Activated CD4-positive, alpha-beta T cell treated with anti-CD3 and anti-CD28 coated beads, Interleukin-2, amount 50 U/mL, for 24 hours (primary cell): ENCODE measurements at places on chromosomes 7 and 10.
A peak's percentile ranks its signal among the peaks of the same experiment; 100 is the strongest.

DNA sequence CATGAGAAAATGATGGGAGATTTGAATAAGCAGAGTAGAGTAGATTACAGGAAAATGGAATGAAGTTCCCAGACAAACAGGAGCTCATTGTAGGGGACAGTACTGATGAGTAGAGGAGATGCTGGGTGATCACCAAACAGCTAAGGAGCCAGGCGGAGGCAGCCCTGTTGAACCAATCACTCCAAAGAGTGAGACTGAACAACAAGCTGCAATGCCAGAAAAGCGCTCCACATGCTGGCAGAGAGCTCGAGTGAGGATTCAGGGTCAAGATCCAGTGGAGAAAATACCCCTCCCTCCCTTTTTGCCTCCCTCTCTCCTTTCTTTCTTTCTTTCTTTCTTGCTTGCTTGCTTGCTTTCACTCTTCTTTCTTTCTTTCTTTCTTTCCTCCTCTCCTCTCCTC lies 133.3 kb downstream of the PFKFB3 start:
- DNase-seq = no peak

GRCh38 chr7:155965010-155965409 lies 152.7 kb upstream of the SHH start:
- DNase-seq = peak; percentile 14

DNA sequence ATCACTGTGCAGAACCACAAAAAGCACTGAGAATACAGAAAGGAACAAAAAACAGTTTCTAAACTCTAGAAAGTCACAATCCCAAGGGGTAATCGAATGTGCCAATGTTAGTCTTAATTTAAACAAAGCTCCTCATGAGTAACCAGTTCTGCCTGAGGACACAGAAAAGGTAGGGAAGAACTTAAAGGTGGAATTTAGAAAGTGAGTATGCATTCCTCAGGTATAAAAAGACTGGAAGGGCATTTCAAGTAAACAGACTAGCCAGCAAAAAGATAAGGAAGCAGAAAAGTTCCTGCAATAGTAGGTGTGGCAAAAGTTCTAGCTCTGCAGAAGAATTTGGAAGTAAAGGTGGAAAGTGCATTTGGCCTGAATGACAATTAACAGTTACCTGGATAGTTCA lies 84.6 kb upstream of the DLX6 start:
- DNase-seq = no peak

- no peak for DNase-seq
These were observed 148.0 kb upstream of the NRP1 start for GRCh38 chr10:33482486-33482885.

DNA sequence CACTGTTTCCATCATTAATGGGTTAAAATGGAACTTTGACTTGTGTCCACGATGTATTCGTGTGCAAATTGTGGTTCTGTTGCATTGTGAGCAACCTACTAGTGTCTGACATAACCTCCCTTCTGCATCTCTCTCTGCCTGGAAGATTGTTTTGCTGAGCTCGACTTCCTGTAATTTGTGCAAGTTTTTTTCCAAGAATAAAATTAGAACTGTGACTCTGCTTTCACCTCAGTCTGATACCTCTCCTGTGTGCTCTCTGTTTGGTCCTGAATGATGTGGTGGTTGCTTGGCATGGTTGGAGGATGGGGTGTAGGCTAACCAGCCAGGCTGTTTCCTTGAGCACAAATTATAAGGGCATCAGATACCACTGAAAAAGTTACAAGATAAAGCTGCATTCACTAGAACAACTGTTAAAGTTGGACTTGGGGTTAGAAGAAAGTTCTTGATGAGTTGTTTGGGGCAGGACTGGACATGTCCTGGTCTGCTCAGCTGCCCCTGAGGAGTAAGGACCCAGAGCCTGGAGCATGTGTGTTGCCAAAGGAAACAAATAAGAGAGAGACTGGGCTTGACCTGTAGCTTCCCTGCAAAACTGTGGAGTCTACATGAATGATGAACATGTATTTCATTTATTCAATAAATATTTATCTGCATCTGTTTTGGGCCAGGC lies 1.9 kb upstream of the VOPP1 start:
- no peak for DNase-seq

- DNase-seq = no peak
These were observed 29.8 kb downstream of the C10orf67 start for GRCh38 chr10:23314835-23315239.

- DNase-seq = no peak
These were observed 242.7 kb upstream of the SEMA3C start for GRCh38 chr7:81161451-81162075.

DNA sequence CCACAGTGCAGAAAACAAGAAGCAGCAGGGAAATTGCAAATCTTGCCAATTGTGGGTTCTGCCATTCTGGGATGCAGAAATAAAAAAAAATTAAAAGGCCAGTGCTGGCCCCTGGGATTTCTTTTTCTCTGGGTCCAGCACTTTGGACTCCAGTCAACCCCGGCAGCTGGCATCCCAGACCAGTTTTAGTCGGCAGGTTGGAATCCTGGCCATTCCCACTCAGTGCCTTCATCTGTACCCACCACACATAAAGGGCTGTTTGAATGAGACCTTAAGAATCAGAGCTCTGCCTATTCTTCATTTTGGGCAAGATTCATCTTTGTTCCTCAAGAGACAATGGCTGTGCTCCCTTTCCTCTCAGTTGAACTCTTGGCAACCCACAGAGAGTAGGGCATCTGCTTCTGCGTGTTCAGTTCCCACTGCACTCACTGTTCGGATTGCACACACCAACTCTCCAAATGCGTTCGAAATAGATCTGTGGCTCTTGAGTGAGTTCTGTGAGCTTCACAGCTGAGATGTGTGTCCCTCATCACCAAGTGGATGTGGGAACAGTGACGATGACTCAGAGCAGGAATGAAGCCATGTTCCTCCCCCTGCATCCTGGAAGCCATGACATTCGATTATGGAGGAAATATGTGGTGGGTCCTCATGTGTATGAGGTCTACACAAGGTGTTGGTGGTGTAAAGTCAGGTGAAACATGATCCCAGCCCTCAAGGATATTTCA lies 63.0 kb upstream of the EGFR start:
- no peak for DNase-seq

GRCh38 chr7:128322040-128322643 lies 21.6 kb downstream of the RBM28 start:
- no peak for DNase-seq

DNA sequence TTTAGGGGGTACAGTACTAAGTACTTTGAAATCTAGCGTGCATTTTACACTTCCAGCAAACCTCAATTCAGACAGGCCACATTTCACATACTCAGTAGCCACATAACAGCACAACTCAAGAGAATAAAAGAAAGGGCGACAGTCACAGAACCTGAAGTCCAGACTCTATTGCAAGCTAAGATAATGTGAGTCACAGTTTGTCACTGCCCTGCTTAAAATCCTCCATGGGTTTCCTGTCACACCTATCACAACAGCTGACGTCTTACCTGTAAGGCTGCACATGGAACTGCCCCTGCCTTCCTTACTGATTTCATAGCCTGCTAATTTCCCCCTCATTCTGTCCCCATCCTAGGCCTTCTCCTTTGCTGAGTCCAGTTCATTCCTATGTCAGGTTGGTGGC lies 16.1 kb upstream of the CDK14 start:
- no peak for DNase-seq

DNA sequence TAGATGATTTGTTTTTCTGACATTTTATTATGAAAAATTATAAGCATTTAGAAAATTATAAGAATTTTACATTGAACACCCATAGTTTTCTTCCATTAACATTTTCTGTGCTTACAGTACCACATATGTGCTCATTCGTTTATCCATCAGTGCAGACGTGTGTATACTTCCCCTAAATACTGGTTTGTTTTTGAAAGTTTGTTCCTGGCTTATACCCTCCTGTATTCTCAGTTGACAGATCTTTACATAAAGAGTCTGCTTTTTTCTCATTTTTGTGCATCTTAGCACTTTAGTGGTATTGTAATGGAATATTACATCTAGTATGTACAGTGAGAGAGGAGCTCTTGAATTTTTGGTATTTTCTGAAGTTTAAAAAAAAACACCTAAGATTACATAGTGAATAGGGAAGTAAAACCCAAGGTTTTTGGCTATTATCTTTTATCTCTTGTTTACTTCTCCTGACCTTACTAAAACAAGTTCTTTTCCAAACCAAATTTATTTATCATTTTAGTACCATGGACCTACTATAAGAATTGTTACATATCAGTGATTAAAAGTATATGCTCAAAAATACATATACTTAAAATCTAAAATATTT lies 8.1 kb downstream of the DLD start:
- DNase-seq = no peak

DNA sequence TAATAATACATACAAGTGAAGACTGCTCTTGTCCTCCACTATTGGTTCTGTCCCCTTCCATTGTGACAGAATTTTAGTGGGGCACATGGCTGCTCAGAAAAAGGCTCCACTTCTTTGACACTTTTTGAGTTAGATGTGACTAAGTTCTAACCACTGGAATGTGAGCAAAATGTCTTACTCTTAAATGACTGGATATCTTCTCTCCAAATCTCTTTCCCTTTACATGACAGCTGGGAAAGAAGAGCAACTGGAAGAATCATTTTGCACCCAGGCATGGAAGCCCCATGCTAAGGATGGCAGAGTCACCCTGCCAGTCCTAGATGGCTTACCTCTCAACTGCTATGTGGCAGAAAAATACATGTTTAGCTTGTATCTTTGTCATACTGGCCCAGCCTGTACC lies 97.7 kb downstream of the CACNA2D1 start:
- DNase-seq = no peak

- DNase-seq = no peak
These were observed 162.9 kb upstream of the AOAH start for GRCh38 chr7:36887233-36887632.

DNA sequence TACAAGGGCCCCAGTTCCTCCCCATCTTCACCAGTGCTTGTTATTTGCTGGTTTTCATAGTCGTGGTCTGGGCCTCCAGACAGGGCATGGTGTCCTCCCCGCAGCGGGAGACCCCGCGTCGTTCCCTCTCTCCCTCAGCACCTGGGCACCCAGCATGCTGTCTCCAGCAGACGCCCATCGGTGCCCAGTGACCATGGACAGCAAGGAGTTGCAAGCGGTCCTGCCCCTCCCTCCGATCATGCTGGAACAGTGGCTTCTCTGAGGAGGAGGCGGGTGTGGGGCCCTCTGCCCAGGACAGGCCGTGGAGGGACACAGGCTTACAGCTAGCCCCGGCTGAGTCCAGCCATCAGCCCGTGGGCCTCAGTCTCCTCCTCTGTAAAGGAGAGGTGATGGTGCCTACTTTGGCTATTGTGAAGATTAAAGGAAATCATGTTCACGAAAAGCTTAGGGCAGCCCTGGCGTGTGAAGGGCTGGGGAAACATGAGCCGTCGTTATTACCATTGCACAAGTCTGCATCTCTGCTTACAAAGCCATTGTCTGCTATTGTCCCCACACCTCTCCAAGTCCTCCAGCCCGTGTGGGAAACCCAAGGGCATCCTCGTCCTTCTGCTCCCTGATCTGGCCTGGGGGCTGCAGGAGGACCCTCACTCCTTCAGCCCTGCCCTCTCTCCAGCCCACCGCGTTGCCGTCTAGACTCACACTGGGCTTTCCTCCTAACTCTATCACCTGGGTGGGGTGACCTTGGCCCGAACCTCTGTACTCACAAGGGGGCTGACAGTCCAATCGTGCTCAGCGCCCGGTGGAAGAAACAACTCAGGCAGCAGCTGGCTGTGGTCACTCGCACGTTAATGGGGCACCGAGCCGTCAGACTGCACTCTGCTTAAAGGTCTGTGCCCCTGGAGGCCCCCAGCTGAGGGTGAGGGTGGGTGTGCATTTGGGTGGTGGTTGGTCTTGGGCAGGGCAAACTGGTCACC lies 29.9 kb downstream of the EN2 start:
- no peak for DNase-seq
